CD4-positive, alpha-beta T cell treated with Interleukin-17A for 4 hours (primary cell): ENCODE measurements at places on chromosomes 5 and 9.

- DNase-seq, result no peak
These were observed 21.4 kb downstream of the CRB2 start for GRCh38 chr9:123377211-123377971.

DNA sequence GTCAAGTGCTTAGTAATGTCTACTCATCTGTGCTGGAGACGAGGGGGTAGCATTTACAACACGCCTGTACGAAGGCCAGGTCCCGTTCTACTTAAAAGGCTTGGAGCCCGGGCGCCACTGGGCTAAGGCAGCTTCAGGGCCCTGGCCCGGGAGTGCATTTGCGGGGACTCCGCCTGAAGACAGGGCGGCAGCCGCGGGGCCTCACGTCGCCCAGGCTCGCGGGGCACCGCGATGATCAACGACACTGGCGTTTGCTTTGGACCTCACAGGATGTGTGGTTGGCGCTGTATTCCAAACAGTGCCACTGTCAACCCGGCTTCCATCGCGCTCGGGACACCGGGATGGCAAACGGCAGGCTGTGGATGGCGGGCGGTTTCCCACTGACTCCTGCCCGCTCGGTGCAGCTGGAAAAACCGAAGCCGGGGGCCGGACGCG, 1.1 kb upstream of the TENT4A start:
- DNase-seq, result peak; percentile 56

DNA sequence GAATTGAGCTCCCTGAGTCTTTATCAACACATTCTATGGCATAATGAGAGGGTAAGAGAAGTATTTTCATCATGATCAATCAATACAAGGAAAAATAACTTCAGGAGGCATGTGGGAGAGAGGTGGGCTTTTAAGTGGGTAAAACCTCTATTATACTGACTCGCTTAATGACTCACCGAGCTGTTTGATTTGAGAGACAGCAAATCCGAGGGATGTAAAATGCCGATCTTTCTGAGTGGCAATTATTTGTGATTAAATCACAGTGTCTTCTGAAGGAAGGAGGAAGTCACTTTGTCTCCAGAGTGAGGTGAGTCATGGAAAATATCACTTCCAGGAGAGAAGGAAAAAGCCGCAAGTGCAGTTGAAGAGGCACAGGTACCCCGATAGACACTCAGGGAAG, 320.4 kb downstream of the DRD1 start:
- DNase-seq, result no peak

GRCh38 chr5:32638309-32638708, 53.0 kb downstream of the SUB1 start:
- DNase-seq, result no peak

GRCh38 chr9:33988219-33988890, 60.3 kb downstream of the UBAP2 start:
- peak; percentile 6 for DNase-seq

GRCh38 chr5:143791848-143792731, 19.9 kb upstream of the HMHB1 start:
- no peak for DNase-seq

GRCh38 chr5:110086658-110087388, 397.1 kb downstream of the MAN2A1 start:
- no peak for DNase-seq

DNA sequence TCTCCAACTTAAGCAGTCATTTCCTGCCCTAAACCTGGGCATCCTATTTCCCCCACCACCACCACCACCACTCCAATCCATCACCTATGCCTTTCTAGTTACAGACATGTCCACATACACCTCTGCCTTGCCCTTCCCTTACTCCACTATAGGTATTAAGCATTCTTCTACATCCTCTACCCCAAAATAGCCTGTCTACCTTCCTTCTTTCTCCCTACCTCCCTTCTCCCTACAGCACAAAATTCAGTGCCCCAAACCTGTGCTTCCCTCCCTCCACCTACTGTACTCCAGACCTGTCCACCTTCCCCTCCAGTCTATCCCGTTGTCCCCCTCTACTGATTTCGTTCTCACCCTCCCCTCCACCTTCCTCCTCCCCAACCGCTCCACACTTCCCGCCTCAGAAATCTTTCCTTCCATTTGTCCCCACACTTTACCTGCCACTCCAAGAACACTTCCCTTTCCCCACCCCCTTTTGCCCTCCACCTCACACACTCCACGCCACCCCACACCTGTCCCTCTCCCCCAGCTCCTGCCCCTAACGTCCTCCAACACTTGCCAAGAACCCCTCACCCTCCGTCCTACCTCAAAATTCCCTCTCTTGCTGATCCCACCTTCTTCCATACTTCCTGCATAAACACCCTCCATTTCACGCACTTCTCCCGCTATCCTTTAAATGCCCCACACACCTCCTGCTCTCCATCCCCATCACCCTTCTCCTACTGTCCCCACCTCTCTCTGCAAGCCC, 1.6 kb downstream of the STRBP start:
- no peak for DNase-seq

GRCh38 chr9:121881920-121882500, 211.1 kb downstream of the TTLL11 start:
- DNase-seq, result no peak
